Fibroblast of gingiva (primary cell): ENCODE measurements at places on chromosomes 3 and 15.
A peak's percentile ranks its signal among the peaks of the same experiment; 100 is the strongest.

GRCh38 chr3:169969174-169970095 is 2.8 kb downstream of the SEC62 start:
- no peak for DNase-seq

GRCh38 chr3:121735047-121735696 is 14.4 kb downstream of the GOLGB1 start:
- DNase-seq, result no peak

DNA sequence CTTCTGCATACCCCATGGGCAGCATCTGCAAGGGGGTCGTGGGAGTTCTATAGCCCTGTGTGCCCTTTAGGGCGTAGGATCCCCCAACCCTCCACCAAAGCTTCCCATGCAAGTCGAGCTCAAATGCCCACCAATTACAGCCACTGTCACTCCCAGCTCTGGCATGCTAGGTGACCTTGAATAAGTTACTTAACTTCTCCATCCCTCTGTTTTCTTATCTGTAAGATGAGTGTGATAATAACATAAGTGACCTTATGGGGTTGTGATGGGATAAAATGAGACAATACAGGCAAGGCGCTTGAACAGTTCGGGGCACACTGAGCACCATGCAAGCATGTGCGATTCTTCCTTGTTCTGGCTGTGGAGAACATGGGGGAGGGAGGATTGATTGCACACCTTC is 74.8 kb upstream of the POMGNT2 start:
- no peak for DNase-seq

DNA sequence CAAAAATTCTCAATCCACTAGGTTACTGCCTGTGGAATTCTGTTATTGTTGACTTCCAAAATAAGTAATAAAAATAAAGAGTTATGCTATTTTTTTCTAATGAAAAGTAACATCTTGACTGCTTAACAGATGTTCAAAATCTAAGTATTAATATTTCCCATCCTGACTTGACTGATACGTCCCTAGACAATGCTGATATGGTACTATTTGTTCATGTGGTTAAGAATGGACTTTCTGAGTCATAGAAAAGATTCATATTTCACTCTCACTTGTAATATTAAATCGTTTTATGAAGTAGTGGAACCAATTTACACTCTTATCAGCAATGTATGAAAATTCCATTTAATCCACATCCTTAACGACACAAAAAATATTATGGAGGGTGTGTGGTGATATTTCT is 104.8 kb upstream of the PLSCR5 start:
- DNase-seq, result no peak

DNA sequence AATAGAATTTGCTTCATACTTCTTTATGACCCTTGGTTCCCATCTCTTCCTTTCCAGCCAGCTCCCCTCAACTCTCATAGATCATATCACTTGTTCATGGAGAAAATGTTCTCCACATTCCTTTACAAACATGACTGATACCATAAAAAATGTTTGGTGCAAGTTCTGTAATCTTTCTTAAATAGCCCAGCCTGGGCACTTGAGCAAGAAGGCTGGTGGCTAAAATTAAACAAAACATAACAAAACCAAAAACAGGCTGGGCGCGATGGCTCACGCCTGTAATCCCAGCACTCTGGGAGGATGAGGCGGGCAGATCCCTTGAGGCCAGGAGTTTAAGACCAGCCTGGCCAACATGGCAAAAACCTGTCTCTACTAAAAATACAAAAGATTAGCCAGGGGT is 8.9 kb upstream of the POLR2M start:
- peak; percentile 54 for DNase-seq

- DNase-seq, result no peak
Measured at GRCh38 chr15:83733691-83734090, 79.8 kb downstream of the ADAMTSL3 start.
